ENCODE measurements at places on chromosomes 6 and 20.

- no peak for DNase-seq
Measured at GRCh38 chr6:129857838-129858237, 3.3 kb downstream of the TMEM244 start.

- no peak for DNase-seq
Measured at GRCh38 chr6:155883334-155883731, 427.7 kb upstream of the NOX3 start.

GRCh38 chr6:139708337-139709199, 334.1 kb upstream of the CITED2 start:
- no peak for DNase-seq

- no peak for DNase-seq
Measured at GRCh38 chr20:43973231-43973630, 58.6 kb downstream of the TOX2 start.

- peak; percentile 71 for DNase-seq
Measured at GRCh38 chr20:38222231-38222922, 38.2 kb downstream of the KIAA1755 start.

DNA sequence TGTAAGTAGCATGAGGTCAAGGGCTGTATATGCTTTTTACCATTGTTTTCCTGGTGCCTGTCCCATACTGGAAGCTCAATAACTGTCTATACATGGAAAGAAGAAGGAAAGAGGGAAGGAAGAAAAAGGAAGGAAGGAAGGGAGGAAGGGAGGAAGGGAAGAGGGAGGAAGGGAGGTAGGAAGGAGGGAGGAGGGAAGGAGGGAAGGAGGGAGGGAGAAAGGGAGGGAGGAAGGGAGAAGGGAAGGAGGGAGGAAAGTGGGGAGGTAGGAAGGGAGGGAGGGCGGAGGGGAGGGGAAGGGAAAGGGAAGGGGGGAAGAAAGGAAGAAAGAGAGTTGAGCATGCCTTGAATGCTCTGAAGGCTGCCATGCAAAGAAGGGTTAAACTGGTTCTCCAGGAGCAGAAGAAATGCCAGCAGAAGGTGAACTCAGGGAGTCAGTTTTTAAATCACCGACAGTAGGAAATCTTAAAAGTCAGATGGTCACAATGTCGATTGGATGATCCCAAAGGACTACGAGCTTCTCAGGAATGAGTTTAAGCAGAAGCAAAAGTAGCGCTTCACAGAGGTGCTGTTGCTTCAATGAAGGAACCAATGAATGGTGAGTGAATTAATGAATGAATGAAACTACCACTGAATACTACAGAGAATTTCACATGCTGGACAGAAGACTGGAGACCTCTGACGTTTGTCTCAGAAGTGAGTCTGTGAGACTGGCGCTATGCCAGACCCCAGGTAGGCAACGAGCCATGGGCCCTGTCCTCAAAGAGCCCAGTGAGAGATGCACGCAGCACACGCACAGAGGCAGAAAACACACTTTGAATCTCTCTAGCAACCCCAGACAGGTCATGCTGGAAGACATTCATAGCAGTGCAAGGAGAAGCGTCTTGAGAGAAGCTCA, 117.6 kb downstream of the MRPL14 start:
- DNase-seq: no peak

- no peak for DNase-seq
Measured at GRCh38 chr6:29941471-29941870, 861 bp upstream of the HLA-A start.

DNA sequence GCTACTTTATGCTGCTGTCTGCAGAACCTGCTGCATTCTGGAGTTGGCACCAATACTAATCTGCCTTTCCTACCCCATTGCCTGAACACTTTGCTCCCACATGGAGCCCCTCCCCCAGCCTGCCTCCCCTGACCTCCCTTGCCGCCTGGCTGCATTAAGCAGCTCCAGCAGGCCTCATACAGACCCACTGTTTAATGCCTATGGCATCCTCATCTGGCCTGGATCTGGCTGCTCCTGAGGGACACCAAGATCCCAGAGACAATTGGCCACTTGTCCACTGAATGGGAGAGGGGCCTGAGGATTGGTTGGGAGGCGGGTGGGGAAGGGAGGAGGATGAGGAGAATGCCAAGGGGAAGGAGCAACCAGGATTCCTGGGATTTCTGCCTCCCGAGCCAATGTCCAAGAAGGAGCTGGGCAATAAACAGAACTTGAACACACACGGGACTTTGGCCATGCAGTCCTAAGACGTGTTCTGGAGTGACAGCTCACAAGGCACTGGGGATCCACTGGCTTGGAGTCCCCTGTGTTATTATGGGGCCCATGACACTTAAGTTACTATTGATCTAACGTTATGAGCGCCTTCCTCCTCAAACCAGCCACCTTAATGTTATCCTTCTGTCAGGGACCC, 10.4 kb upstream of the KCNK5 start:
- DNase-seq: no peak

- DNase-seq: peak; percentile 2
Measured at GRCh38 chr6:166950443-166950821, 5.9 kb downstream of the RNASET2 start.

DNA sequence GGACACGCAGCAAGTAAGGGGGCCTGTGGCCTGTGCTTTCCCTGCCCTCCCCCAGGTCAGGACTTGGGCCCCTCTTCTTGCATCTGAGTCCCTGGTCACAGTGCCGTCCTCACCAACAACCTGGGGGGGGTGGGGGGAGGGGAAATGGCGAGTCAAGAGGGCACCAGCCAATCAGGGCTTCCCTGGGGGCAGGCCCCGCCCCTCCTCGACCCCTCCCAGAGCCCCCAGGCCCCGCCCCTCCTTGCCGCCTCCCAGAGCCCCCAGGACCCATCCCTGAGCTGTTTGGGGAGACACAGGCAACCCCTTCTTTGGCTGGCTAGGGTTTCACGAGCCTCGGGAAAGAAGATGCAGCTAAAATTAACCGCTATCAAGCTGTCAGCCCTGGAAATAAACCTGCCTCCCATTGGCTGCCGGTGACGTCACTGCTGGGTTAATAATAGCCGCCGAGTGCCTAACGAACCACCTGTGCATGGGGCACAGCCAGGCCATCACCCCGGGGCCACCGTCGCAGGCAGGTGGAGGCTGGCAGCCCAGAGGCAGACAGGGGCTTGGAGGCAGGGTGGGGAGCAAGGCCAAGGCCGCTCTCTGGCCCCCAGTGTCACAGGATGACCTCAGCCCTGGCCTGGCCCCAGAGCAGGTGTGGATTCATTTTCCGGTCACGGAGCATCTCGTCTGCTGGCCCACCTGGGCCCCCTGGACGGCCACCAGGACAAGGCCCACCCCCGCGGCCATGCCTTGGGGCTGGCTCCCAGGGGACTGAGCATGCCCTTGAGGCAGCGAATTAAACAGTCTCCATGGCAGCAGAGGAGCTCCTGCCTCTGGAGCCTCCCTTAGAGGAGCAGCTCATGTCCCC, 3.2 kb upstream of the EEF1A2 start:
- no peak for DNase-seq

- DNase-seq: no peak
Measured at GRCh38 chr6:149567194-149567586, 1.0 kb downstream of the GINM1 start.

- DNase-seq: no peak
Measured at GRCh38 chr20:14561741-14562221, 224.4 kb upstream of the FLRT3 start.

DNA sequence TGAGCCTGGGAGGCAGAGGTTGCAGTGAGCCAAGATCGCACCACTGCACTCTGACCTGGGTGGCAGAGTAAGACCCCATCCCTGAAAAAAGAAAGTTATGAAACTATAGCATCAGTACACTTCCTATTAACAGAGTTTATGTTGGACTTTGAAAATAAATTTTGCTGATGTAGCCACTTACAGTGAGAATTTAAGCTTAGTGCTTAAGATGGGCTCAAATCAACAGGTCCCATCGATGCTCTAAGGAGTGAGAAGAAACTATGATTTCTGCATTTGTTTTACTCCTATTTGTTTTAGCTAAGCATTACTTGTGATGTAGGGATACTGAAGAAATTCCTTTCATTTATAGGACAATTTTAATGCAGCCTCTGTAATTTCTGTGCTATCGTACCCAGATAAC, 93.3 kb upstream of the CLDN20 start:
- DNase-seq: no peak

DNA sequence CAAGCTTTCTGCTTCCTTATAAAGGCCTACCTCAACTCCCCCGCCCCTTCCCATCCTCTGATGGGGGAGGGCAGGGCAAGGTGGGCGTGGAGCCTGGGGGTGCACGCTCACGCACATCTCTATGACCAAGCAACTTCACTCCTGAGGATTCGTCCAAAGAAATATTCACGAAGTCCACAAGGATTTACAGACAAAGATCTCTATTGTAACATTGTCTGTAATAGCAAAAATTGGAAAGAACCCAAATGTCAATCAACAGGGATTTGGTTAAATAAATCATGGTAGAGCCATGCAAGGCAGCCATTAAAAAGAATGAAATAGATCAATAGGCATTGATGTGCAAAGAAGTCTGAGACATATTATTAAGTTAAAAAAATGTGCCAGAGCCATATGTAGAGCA, 130.4 kb upstream of the AFDN start:
- no peak for DNase-seq

DNA sequence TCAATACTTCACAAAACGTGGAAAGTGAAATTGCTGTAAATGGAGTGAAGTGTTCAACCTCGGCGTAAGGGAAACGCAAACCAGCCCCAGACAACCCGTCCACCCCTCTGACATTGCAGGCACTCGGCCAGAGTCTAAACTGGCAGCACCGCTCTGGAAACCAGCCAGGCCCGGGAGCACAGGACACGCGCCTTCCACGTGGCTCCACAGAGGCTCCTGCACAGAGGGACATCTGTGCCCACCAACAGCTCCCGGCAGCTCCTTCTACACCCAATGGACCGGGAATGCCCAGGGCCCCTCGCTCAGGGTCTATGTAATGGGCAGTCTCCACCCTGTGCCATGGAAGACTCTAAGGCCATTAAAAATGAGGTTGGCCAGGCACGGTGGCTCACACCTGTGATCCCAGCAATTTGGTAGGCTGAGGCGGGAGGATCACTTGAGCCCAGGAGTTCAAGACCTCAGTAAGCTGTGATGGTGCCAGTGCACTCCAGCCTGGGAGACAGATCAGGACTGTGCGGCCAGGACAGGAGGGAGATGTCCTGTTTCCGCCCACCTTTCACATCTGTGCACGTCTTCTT, 3.4 kb upstream of the HELZ2 start:
- no peak for DNase-seq

- no peak for DNase-seq
Measured at GRCh38 chr6:155409391-155409790, 46.2 kb downstream of the NOX3 start.

- DNase-seq: peak; percentile 66
Measured at GRCh38 chr20:62776692-62777527, 19.4 kb upstream of the MRGBP start.

- peak; percentile 8 for DNase-seq
Measured at GRCh38 chr20:13221313-13221672, 219 bp downstream of the ISM1 start.

DNA sequence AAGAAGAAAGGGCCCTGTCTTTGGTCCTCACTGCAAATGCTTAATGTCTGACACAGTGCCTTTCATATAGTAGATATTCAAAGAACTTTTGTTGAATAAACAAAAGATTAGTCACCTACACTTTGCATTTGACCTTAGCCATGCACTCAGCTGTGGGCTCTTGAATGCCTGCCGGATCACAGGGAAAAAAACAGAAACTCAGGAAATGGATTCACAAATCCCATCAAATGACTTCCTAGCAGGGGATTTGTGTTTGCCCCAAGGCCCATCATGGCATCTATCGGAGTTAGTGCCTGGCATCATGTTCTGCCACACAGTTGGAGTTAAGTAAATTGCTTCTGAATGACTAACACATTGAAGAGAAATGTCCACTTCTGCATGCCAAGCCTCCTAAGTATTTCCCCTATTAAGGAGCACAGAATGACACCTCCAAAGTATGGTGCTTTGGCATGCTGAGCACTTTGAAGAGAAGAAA, 72.3 kb upstream of the DST start:
- no peak for DNase-seq

GRCh38 chr6:21712213-21712612, 118.7 kb downstream of the SOX4 start:
- no peak for DNase-seq

DNA sequence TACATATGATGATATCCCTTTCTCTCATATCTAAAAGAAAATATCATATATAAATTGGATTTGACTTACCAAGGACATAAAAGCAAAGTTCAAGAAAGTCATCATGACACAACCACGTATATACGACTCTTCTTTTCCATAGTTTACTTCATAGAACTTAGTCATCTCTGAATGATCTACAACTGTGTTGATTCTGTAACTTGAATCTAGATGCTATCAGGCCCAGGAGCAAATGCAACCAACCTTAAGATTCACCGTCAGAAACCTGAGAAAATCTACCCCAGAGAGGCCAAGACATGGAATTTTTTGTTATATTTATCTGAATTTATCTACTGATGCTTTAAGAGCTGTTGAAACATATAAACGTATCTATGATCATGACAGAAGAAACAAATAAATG, 165.6 kb downstream of the PDE10A start:
- no peak for DNase-seq

GRCh38 chr6:5398530-5398929, 137.2 kb downstream of the FARS2 start:
- no peak for DNase-seq

DNA sequence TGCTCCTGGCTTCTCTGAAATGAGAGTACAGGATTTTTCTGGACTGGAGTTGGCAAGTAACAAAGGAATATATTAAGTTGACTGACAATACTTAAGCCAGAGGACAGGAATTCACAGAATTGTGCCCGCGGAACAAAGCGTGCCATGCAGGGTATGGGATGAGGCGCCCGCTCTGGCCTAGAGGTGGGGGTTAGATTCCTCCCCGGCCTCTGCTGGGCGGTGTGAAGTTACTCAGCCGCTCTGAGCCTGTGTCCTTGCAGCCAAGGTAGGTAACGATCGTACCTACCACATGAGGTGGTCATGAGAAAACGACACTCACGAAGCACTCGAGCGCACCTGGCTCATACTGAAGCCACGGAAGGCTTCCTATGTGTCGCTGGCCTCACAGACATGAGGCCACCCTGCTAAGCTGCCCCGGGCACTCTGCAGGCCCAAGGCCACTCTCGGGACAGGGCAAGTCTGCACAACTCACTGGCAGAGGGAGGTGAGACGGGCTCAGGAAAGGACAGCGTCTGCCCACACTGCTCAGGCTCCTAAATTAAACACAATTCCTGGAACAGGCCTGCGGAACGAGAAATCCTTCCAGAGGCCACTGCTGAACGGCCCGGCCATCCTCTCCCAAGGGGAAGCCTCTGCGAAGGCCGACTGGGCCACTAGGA, 70.8 kb downstream of the PSMG4 start:
- DNase-seq: no peak

GRCh38 chr6:153001767-153002612, 519 bp downstream of the MTRF1L start:
- no peak for DNase-seq

GRCh38 chr6:129516787-129517186, 193.2 kb downstream of the ARHGAP18 start:
- DNase-seq: no peak

DNA sequence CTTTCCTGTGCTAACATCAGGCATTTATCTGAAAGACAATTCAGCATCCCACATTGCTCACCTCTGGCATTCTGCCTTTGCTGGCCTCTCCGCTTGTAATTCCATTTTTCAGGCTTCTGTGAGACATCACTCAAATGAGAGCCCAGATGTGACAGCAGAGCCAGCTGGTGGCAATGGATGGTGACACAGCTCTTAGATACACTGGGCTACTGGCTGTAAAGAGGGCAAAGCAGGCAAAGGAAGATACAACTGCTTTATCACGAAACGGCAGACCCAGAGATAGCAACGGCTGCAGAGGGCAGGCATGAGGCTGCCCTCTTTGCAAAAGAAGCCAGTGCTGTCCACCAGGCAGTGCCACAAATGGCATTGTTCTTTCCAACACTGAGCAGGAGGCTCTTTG, 329.8 kb downstream of the KIF16B start:
- DNase-seq: no peak
